ENCODE measurements at places on chromosomes 11 and 22. TPM values are rescaled to one million over a fixed set of nuclear protein-coding genes. Genes with fewer than 3 reads are reported as not detected.

DNA sequence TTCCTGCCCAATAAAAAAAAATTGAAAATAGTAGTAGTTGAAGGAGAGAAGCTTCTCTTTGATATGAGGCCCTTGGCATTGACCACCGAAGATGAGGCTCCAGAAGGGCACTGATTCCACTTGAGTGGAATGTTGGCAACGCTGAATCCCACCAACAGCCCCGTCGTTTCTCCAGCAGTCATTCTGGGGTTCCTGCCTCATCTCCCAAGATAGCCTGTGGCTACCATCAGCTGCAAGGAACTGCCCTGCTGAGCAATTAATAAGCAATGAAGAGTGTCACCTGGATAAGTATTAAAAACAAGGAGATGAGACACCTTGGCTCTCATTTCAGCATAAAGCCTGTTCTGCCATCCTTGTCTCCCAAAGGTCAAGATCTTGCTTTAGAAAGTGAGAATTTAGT is 144.1 kb downstream of the CSNK2A3 start:
- DNase-seq, result no peak

VPREB3 gene
- not detected for total RNA-seq

GGT1 gene
- total RNA-seq, result 13.7 TPM

- DNase-seq, result no peak
Observed at GRCh38 chr11:121328176-121328966, 35.8 kb downstream of the SC5D start.

GSTT2B gene
- not detected for total RNA-seq

DNA sequence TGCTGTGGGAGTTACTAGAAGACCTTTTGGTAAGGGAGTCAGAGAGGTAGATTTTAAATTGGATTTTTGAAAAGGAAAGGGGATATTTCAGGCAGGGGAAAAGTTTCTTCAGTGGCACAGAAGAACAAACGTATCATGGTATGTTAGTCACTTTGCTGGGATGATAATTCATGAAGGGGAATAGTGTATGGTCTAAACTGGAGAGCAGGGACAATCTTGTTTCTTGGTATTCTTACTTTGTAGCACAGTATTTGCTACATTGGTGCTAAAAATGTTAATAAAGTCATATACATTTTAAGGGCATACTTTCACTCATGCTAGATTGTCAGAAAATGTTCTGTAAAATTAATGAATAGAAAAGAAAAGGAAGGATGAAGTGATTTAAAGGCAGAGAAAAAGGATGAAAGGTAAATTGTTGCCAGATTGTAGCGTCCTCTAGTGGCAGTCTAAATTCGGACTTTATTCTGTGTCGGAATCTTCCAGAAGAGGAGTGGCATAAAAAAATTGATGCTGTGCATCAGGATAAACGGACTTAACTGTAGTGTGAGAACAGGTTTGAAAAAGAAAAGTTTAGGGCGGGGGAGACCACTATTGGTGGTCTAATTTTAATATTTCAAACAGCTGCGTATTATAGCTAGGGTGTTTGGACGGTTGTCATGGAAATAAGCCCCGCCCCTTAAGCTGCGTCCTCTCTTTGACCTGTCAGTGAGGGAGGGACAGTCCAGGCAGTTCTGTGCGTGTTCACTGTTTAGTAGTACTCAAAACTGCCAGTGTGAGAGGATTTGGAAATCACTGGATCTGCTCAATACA is at the start of gene BCO2:
TSS of gene BCO2 (plus strand) at position 724 of the 810 bp plus-strand sequence. CDS start 90 bp downstream, outside the sequence.
- DNase-seq, result peak; percentile 66

DNA sequence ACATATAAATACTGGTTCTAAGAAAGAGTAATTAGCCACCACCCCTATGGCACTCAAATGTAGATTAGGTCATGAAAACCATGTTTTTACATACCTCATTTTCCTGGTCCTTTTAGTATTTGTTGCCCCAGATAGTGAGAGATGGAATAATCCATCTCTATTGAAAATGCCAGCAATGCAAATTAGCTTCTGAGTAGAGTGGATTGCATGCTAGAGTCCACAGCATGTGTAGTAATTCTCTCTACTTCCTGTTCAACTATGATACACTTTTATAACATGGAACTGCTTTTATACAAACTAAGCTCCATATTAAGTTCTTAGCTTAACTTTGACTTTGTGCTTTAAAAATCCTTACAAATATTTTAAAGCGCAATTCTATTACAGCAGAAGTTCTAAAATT is 73.2 kb downstream of the TRPC6 start:
- DNase-seq, result no peak

GRCh38 chr11:76561245-76561644 is 109.3 kb downstream of the LRRC32 start:
- no peak for DNase-seq

DNA sequence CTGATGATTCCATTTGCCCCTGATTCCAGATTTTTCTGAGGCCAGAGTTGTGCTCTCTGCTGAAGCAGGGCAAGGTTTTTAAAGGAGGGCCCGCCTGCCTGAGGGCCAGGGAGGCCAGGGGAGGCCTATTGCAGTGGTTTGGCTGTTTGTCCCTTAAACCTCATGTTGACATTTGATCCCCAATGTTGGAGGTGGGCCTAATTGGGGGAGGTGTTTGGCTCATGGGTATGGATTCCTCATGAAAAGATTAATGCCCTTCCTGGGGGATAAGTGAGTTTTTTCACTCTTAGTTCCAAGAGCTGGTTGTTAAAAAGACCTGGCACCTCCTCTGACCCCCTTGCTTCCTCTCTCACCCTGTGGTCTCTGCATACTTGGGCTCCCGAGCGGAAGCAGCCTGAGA is 9.2 kb downstream of the GAL3ST3 start:
- no peak for DNase-seq

- no peak for DNase-seq
Observed at GRCh38 chr11:15238856-15239255, 124.1 kb downstream of the INSC start.

- no peak for DNase-seq
Observed at GRCh38 chr11:3234846-3235245, 2.6 kb upstream of the MRGPRE start.

DNA sequence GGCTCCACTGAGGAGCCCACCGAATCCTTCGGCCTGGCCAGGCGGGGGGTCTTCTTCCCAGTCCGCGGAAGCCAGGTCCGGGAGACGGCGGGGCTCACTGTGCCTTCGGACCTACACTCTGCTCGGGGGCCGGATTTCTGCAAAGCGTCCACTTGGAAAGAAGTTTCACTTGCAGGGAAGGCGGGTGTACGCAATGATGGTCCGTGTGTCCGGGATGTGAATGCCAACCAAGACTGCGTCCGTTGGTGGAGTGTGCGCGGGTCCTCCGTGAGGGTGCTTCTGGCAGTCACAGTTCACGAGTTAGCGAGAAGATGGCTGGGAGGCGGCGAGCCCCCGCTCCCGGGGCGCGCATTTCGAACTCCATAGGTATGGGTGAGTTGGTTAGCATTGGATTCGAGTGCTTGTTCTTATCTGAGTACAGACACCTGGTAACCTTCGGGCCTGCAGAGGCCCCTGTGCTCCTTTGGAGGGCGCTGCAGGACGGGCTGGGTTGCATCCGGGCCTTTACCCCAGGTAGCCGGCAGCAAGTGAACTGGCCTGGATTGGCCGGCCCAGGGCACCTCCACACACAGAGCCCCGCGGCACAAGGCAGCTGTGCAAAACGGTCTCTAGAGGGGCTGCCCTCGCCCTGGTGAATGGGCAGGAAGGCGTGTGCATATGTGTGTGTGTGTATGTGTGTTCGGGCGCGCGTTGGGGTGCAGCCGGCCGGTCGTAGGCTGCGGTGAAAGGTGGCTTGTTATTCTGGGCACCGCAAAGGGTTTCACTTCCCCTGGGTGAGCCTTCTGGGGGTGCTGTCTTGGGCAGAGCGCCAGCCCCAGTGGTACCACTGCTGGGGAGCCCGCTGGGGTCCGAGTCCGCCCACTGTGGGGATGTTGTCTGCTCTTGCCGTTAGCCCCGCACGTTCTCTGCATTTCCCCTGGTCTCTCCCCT is 13.3 kb upstream of the CYP2R1 start:
- peak; percentile 71 for DNase-seq

GRCh38 chr11:46333394-46333947 is 13.8 kb upstream of the DGKZ start:
- no peak for DNase-seq

CALCA gene
- total RNA-seq, result not detected

GAB4 gene
- not detected for total RNA-seq

DNA sequence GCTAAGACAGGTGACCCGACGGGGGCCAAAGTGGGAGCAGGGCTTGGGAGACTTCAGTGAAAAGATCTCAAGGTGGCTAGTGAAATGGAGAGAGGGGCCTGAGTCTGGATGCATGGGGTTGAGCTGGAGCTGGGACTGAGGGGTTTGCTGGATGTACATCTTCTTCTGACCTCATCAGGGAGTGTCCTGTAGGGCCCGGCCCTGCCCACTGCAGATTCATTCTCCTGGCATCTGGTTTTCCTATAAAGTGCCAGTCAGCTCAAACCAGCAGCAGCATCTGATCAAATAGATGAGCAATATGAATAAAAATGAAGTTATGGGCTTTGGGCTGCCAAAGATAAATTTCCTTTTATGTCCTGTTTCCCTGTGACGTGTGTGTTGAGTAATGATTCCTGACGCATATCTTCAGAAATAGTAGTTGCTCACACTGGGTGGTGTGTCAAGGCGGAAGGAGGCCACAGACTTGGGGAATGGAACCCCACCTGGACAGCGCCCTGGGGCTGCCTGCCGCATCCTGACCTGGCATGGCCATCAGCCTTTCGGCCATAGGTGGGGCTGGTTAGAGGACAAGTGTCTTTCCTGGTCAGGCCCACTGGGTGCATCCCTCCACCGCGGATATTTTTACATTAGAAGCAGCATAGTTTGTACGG is 135.4 kb downstream of the OSBP2 start:
- no peak for DNase-seq

GRCh38 chr11:68353118-68353517 is 40.7 kb downstream of the LRP5 start:
- no peak for DNase-seq

DNA sequence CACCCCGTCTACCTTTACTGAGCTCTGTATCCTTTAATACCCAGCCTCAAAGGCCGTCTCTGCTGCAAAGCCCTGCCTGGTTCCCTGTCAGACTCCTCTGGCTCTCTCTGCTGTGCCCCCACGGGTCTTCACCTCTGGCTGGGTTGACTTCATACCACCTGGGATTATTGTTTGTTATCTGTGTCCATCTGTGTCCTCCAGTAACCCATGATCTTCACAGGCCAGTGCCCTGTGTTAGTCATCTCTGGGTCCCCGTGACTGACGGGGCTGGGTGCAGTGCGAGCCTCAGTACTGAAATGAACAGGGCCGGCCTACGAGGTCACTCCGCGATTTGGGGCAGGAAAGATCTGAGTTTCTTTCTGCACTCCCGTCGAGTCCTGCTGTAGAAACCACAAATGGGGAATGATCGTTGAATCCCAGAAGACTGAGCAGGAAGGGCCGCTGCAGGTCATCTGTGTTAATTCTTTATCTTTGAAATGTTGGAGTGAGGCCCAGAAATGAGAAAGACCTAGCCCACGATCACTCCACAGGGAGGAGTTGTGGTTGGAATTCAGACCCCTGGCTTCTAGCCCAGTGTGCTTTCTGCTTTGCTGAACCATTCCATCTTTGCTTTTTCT is 12.3 kb upstream of the TUB start:
- no peak for DNase-seq

- no peak for DNase-seq
Observed at GRCh38 chr11:105219269-105219668, 79.7 kb upstream of the CARD18 start.

GRCh38 chr22:19002684-19003038 is 66.6 kb upstream of the PRODH start:
- DNase-seq, result no peak

GRCh38 chr22:29887358-29887757 is 4.4 kb downstream of the MTMR3 start:
- no peak for DNase-seq

EFCAB6 gene
- total RNA-seq, result 0.12 TPM

DNAJB7 gene
- not detected for total RNA-seq

OR51E2 gene
- not detected for total RNA-seq

NUP98 gene
- total RNA-seq, result 116 TPM

- no peak for DNase-seq
Observed at GRCh38 chr11:128207861-128208321, 379.5 kb downstream of the ETS1 start.

GRCh38 chr11:19284881-19285280 is 44.1 kb upstream of the E2F8 start:
- no peak for DNase-seq

- no peak for DNase-seq
Observed at GRCh38 chr11:93005239-93005638, 35.8 kb downstream of the MTNR1B start.

OR56B1 gene
- 0.21 TPM for total RNA-seq

DNA sequence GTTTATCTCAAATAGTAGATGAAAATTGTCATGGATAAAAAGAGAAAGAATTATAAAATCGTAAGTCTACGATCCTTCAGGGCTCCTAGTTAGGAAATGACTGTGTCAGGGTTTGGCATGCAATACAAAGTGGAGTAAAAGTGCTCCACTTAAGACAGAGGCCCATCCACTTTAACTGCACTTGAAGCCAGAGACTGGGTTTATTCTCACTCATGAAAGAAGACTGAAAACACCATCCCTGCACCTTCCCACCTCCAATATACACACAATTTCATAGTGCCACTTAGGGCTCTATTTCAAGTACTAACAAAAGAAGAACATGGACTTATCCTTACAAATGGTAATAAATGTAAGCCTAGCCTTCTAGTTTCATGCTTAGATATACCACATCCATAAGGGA is 70.7 kb downstream of the ANO5 start:
- no peak for DNase-seq

LGR4 gene
- not detected for total RNA-seq

- DNase-seq, result no peak
Observed at GRCh38 chr11:13761250-13761649, 92.8 kb downstream of the FAR1 start.

UBQLNL gene
- 0.17 TPM for total RNA-seq

GRCh38 chr22:18980829-18981228 is 44.7 kb upstream of the PRODH start:
- DNase-seq, result no peak

GRCh38 chr11:489610-490185 is 17.3 kb downstream of the RNH1 start:
- DNase-seq, result no peak

All from natural killer cell treated with Interleukin-12 subunit alpha and Interleukin-12 subunit beta and Interleukin-15 and Interleukin-18, amount 100 ng/mL, for 72 hours (primary cell).